ENCODE measurements at places on chromosomes 16 and 17. TPM values are rescaled to one million over a fixed set of nuclear protein-coding genes. Genes with fewer than 3 reads are reported as not detected.

GRCh38 chr17:74502861-74503260 is 28.4 kb downstream of the CD300LB start:
- H3K36me3 ChIP-seq: no peaks in the 10 kb centered on the region
- no peak for DNase-seq
- no peak overlapping the region for H3K27ac ChIP-seq
- H3K27me3 ChIP-seq: no peaks in the 10 kb centered on the region
- no peaks in the 10 kb centered on the region for H3K4me1 ChIP-seq
- H3K4me3 ChIP-seq: no peak overlapping the region

DNA sequence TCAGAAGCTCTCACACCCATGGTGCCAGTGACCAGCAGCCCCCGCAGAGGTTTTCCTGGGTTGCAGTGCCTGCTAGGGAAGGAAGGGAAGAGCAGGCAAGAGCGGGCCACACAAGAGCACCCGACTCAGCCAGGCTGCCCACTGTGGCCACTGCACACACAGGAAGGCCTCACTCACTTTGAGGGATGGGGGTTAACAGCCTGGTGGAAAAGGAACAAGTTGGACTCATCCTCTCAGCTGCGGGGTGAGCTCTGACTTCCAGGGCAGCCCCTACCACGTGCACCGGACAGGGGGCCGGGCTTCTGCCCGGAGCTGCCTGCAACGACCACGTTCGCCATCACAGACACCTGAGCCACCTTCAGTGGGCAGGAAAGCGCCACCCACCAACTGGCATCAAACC is 8.1 kb downstream of the P4HB start:
- peaks cover under 1% of the 10 kb centered on the region for H3K4me1 ChIP-seq
- no peak overlapping the region for H3K4me3 ChIP-seq
- H3K36me3 ChIP-seq: peaks cover 39% of the 10 kb centered on the region
- no peaks in the 10 kb centered on the region for H3K27me3 ChIP-seq

GRCh38 chr17:19000531-19001325 is 3.8 kb downstream of the FAM83G start:
- H3K4me3 ChIP-seq: no peak overlapping the region
- H3K4me1 ChIP-seq: peaks cover 33% of the 10 kb centered on the region
- H3K36me3 ChIP-seq: peaks cover 36% of the 10 kb centered on the region
- no peak for DNase-seq
- H3K27me3 ChIP-seq: no peaks in the 10 kb centered on the region

DNA sequence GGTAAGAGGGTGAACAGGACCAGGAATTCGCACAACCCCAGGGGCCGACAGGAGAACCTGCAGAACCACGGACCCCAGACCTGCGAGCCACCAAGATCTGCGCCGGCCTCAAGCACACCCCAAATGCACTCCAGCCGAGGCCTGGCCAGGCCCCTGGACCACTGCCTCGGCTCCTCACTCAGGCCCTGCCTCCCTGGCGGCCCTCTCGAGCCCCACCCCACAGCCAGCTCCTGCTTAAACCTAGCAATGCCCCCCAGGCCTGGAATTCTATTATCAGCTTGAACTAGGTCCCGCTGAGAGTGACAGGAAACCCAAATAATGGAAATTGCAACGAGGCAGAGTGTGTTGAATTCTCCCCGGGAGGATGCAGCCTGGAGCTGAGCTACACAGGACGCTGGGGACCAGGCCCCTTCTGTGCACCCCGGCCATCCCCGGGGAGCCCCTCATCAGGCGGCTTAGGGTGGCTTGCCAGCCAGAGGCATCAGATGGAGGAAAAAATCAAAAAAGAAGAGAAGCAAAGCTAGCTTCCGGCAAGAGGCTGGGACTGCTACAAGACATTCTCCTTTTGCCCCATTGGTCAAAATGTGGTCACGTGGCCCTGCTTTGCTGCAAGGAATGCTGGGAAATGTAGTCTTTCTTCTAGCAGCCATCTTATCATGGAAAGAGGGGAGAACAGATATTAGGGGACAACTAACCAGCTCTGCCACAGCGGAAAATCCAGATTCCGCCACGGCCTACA is 2.4 kb upstream of the ENPP7 start:
- H3K27ac ChIP-seq: peak overlapping the region; percentile 70
- no peaks in the 10 kb centered on the region for H3K27me3 ChIP-seq
- no peaks in the 10 kb centered on the region for H3K36me3 ChIP-seq

- H3K4me1 ChIP-seq: no peaks in the 10 kb centered on the region
- DNase-seq: no peak
- H3K4me3 ChIP-seq: no peak overlapping the region
- peaks cover 2% of the 10 kb centered on the region for H3K27me3 ChIP-seq
- H3K36me3 ChIP-seq: no peaks in the 10 kb centered on the region
Measured at GRCh38 chr16:79647586-79647985, 47.0 kb upstream of the MAF start.

GRCh38 chr17:65527381-65527780 is 34.1 kb downstream of the AXIN2 start:
- DNase-seq: no peak
- no peak overlapping the region for H3K27ac ChIP-seq
- peaks cover 21% of the 10 kb centered on the region for H3K4me1 ChIP-seq
- H3K36me3 ChIP-seq: peaks cover 8% of the 10 kb centered on the region
- no peak overlapping the region for H3K4me3 ChIP-seq

DNA sequence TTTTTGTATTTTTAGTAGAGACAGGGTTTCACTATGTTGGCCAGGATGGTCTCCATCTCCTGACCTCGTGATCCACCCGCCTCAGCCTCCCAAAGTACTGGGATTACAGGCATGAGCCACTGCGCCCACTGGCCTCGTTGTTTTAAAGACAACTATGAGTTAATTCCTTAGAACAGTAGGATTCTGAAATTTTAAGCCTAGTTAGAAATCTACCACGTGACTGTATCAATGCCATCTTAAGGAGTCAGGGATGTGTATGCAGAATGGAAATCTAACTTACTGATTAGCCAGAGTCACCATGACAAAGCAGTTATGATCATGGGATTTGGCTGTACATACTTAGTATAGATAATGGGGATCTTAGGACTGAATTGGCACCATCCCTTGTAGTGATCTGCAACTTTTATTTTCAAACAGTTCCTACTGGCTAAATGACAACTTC is 2.8 kb downstream of the CEP20 start:
- no peak for DNase-seq
- no peaks in the 10 kb centered on the region for H3K27me3 ChIP-seq
- H3K4me3 ChIP-seq: no peak overlapping the region

- no peak overlapping the region for H3K4me3 ChIP-seq
- peaks cover 15% of the 10 kb centered on the region for H3K36me3 ChIP-seq
- no peaks in the 10 kb centered on the region for H3K27me3 ChIP-seq
- no peak overlapping the region for H3K27ac ChIP-seq
- no peak for DNase-seq
Measured at GRCh38 chr16:1530883-1531637, 2.4 kb upstream of the TMEM204 start.

GRCh38 chr17:60989379-60989778 is 311.7 kb downstream of the BCAS3 start:
- peaks cover 1% of the 10 kb centered on the region for H3K27me3 ChIP-seq
- no peak overlapping the region for H3K27ac ChIP-seq
- no peak for DNase-seq
- peaks cover 2% of the 10 kb centered on the region for H3K36me3 ChIP-seq

GRCh38 chr17:74354561-74354960 is 7.1 kb downstream of the BTBD17 start:
- H3K4me3 ChIP-seq: no peak overlapping the region
- peaks cover 61% of the 10 kb centered on the region for H3K27me3 ChIP-seq
- no peaks in the 10 kb centered on the region for H3K36me3 ChIP-seq
- no peak overlapping the region for H3K27ac ChIP-seq

DNA sequence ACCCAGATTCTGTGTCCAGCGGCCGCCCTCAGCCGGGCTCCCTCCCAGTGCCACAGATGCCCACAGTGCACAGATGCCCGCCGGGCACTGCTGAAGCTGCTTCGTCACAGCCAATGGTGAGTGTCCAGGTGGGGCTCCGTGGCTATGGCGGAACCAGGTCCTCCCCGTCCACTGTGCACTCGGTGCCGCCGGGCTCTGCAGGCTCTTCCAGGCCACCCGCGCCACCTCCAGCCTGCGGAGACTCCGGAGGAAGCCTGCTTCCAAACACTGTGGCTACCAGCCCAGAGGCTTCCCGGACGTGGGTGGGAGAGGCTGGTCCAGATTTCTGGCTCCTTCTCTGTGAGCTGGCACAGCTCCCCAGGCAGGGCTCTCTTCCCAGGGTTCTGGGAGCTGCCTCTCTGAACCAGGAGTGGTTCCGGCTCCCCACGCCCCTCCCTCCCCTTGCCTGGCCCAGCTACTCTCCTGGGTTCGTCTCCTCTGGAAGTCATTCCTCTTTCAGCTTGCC is 2.8 kb upstream of the PYCR1 start:
- H3K4me1 ChIP-seq: peaks cover 10% of the 10 kb centered on the region
- H3K27ac ChIP-seq: no peak overlapping the region

GRCh38 chr17:5220074-5220473 is 14.6 kb downstream of the SCIMP start:
- no peak overlapping the region for H3K4me3 ChIP-seq
- no peak overlapping the region for H3K27ac ChIP-seq
- peaks cover 8% of the 10 kb centered on the region for H3K4me1 ChIP-seq
- DNase-seq: no peak
- H3K36me3 ChIP-seq: no peaks in the 10 kb centered on the region

DNA sequence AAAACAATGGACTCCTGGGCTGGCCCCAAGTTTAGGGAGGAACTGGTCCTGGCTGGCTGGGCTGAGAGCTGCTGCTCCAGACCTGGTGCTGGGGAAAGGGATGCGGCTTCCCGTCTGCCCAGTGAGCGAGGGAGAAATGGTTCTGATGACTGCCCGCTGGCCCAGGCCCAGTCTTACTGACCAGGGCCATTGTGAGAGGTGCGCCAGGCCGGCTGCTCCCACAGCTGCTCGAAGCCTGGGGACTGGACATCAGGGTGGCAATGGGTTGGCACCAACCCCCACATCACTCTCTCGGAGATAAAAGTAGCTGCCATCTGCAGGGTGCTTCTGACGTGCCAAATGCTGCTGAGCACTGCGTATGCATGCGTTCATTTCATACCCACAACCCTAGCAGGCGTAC is 53.2 kb downstream of the IRF8 start:
- DNase-seq: no peak
- H3K27me3 ChIP-seq: peaks cover 21% of the 10 kb centered on the region
- H3K36me3 ChIP-seq: no peaks in the 10 kb centered on the region
- H3K4me3 ChIP-seq: no peak overlapping the region
- H3K4me1 ChIP-seq: peaks cover 27% of the 10 kb centered on the region

GRCh38 chr16:69131167-69131838 is 1.1 kb downstream of the CHTF8 start:
- peaks cover 22% of the 10 kb centered on the region for H3K36me3 ChIP-seq
- DNase-seq: peak; percentile 17
- H3K27me3 ChIP-seq: no peaks in the 10 kb centered on the region
- peak overlapping the region; percentile 97 for H3K4me3 ChIP-seq

DNA sequence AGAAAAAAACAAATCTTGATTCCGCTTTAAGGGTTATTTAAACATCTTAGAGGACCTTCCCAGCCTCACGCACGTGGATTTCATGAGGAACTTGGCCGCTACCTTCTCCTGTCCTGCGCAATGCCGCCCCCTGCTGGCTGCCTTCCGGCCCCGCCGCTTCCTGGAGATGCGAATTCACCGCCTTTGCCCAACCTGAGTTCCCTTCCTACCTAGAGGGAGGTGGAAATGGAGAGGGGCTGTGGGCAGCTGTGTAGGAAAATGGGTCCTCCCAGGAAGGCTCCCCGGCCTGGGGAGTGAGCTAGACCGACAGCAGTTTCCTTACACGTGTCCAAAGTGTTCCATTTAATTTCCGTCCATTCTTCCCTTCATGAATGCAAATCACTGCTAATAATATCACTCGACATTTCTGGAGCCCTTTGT is 1.0 kb upstream of the ABCC12 start:
- peak; percentile 89 for DNase-seq
- H3K4me3 ChIP-seq: no peak overlapping the region
- no peaks in the 10 kb centered on the region for H3K36me3 ChIP-seq
- H3K4me1 ChIP-seq: peaks cover 26% of the 10 kb centered on the region

DNA sequence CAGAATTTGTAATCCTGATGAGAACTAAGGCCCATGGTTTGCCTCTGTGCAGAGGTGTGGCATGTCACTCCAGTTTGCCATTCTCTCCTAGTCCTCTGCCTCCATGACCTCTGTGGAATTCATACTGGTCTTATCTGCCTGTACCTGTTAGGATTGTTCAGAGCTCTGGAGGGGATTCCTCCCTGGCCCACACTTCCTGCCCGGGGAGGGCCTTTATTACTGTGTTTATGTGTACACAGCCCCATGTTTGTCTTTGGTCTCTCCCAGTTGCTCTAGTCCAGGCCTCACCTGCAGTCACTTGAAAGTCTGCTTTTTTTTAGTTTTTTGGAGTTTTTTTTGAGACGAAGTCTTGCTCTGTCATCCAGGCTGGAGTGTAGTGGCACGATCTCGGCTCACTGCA is 36.4 kb downstream of the RHBDL3 start:
- H3K36me3 ChIP-seq: no peaks in the 10 kb centered on the region
- no peak for DNase-seq
- no peaks in the 10 kb centered on the region for H3K4me1 ChIP-seq
- H3K27ac ChIP-seq: no peak overlapping the region
- H3K27me3 ChIP-seq: no peaks in the 10 kb centered on the region

Gene HIC1
- total RNA-seq: 13.1 TPM

Gene FBRS
- 91.8 TPM for total RNA-seq

Gene KRT31
- total RNA-seq: not detected

Gene PRSS22
- total RNA-seq: 0.24 TPM

Gene OTOA
- total RNA-seq: not detected

Gene NLRC3
- 25.9 TPM for total RNA-seq

Gene DPEP2
- 5.3 TPM for total RNA-seq

Gene CX3CL1
- not detected for total RNA-seq

Gene KSR1
- 55.0 TPM for total RNA-seq

Gene FBXO47
- total RNA-seq: not detected

Gene ABCC12
- total RNA-seq: not detected

Gene NLK
- 6.8 TPM for total RNA-seq
